ENCODE measurements at places on chromosomes 1 and 21. TPM values are rescaled to one million over a fixed set of nuclear protein-coding genes. Genes with fewer than 3 reads are reported as not detected.

Gene DHRS3
- total RNA-seq, result 21.6 TPM

Gene KLHDC8A
- total RNA-seq, result not detected

Gene RHOU
- total RNA-seq, result 1.0 TPM

Gene HTR6
- not detected for total RNA-seq

Gene RXRG
- not detected for total RNA-seq

Gene LYPD8
- not detected for total RNA-seq

Gene CBS
- 54.0 TPM for total RNA-seq

Gene OR2L5
- not detected for total RNA-seq

Gene AIM2
- not detected for total RNA-seq

Gene ARHGEF10L
- total RNA-seq, result 10.7 TPM

Gene GSTM1
- not detected for total RNA-seq

Gene SPRR2A
- total RNA-seq, result not detected

Gene MAP3K21
- total RNA-seq, result 0.89 TPM

Gene LRRC53
- not detected for total RNA-seq

Gene CHIA
- total RNA-seq, result not detected

Gene SPATA21
- not detected for total RNA-seq

Gene IL19
- total RNA-seq, result not detected

Gene KPRP
- not detected for total RNA-seq

Gene DEPDC1
- total RNA-seq, result 27.2 TPM

Gene SPTA1
- not detected for total RNA-seq

Gene GJA9
- total RNA-seq, result not detected

Gene CD244
- not detected for total RNA-seq

Gene ASCL5
- total RNA-seq, result not detected

Gene CD101
- not detected for total RNA-seq

Gene AADACL4
- total RNA-seq, result not detected

Gene OPRD1
- not detected for total RNA-seq

Gene OR2L8
- total RNA-seq, result not detected

Gene SLAMF6
- not detected for total RNA-seq

Gene PRR9
- total RNA-seq, result not detected

Gene DMBX1
- not detected for total RNA-seq

Gene SPRR1A
- not detected for total RNA-seq

Gene SMYD3
- 16.8 TPM for total RNA-seq

Gene MUL1
- 24.1 TPM for total RNA-seq

Gene APH1A
- total RNA-seq, result 111 TPM

Gene ZMYND12
- 0.34 TPM for total RNA-seq

Gene TATDN3
- total RNA-seq, result 12.8 TPM
